Cardiac muscle cell (in vitro differentiated cells and primary cell): ENCODE measurements at places on chromosomes 12 and 14.
A peak's percentile ranks its signal among the peaks of the same experiment; 100 is the strongest.

DNA sequence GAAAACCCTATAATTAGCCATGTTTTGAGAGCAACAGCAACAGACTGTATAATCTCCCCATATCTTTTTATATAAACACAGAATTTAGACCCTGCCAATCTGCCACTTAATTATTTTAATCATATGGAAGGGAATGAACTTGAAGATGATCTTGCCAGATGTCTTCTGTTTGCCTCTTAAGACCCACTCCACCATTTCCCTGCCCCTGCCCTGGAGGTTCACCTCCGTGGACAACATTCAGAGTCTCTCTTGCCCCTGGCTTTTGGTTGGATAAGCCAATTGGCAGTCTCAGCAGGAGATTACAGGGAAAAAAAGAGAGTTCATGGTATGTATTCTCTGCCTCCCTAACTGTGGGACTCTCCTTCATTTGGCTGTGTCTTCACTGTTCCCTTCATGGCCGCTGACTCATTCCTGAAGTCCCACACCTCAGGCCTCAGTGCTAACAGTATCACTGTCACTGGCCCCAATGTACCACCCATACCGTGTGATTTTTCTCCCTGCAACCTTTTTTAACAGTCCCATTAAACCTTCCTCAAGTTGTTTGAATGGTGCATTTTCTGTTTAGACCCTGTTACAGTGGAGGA lies 184.8 kb downstream of the PIK3C2G start:
- no peak for DNase-seq

GRCh38 chr14:79764323-79764722 lies 447.0 kb downstream of the DIO2 start:
- no peak for DNase-seq

DNA sequence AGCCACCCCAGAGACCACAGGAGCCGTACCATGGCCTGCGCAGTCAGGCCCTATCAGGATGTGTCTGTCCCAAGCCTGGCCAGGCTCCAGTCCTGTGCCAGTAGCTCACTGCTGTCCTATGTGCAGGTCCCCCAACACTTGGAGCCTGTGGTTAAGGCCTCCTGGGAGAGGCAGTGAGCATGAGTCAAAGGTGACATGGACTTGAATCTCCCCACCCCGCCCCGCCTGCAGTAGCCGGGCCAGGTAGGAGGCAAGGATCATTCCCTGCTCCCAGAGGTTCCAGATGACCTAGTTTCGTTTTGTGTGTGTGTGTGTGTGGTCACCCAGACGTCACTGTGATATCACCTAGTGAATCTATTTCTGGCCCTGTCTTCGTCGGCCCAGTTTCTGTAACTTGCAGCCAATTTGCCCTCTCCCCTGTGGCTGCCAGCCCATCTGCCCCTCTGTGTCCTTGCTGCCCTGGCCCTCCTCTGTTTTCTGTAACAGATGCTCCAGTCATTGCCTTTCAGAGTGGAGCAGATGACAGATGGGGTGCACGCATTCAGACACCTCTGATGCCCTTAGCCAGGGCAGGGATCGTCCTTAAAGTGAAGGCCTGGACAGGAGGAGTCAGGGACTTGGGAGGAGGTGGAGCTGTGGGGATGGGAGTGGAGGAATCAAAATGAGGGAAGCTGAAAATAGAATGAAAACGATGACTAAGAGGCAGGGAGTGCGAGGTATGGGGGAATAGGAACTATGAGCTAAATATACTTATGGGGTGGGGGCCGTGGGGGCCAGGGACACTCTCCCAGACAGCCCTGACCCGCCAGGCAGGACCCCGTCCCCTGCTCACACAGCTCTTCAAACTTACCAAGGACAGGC lies 37.4 kb downstream of the SLC6A12 start:
- peak; percentile 49 for DNase-seq

DNA sequence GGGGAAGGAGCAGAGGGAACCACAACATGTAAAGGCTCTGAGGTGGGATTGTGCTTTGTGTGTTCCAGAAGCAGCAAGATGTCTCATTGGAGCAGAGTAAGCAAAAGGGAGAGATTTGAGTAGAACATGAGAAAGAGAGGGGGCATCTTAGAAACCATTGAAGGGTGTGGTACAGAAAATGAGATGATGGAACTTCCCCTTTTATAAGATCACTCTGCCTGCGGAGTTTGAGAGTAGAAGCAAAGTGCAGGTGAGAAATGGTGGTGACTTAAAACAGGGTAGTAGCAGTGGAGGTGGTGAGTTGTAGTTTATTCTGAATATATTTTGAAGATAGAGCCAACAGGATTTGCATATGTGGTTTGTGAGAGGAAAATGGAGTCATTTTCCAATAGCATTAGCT lies 56.0 kb downstream of the FBXO34 start:
- no peak for DNase-seq

GRCh38 chr14:20469890-20470602 lies 840 bp downstream of the PNP start:
- DNase-seq = peak; percentile 15

- no peak for DNase-seq
Measured at GRCh38 chr14:58954052-58954451, 234.4 kb upstream of the DAAM1 start.

- no peak for DNase-seq
Measured at GRCh38 chr12:6791931-6792520, 2.7 kb downstream of the CD4 start.

GRCh38 chr12:11902525-11902875 lies 168.2 kb upstream of the BCL2L14 start:
- no peak for DNase-seq

- DNase-seq = no peak
Measured at GRCh38 chr12:54285150-54286041, 4.9 kb downstream of the HNRNPA1 start.

- DNase-seq = no peak
Measured at GRCh38 chr14:68948686-68949600, 30.2 kb downstream of the ACTN1 start.

DNA sequence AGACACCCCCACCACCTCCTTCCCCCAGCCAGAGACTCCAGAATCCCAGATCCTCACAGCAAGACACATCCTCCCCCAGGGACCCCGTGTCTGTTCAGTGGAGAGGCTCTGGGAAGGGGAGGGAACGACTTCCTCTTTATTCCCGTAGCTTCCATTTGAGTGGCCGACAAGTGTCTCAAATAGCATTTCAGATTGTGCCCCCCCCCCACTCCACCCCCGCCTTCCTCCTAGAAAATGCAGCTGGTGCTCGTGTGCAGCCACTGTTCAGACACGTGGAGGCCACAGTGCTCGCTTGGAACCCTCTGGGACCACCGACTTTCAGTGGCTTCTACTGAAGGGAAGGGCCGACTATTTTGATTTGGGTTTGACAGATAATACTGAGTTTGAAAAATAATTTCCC lies 14.3 kb downstream of the PPP2R5C start:
- DNase-seq = no peak

DNA sequence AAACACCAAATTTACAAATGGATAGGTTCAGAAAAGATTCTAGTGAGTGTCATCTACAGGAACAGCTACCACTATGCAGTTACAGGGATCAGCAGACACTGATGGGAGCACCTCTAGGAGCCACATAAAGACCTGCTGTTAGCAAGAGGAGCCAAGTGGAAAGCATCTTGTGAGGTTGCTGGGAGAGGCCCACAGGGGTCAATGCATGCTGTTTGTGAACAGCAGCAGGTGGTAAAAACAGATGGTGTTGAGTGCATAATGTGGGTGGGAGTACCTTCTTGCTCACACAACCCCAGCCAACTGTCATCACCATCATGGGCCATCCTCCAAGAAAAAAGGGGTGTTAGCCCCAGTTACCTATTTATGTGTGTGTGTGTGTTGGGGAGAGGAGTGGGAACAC lies 215.2 kb upstream of the SSTR1 start:
- DNase-seq = no peak

- DNase-seq = no peak
Measured at GRCh38 chr12:39763071-39763889, 143.7 kb upstream of the ABCD2 start.

DNA sequence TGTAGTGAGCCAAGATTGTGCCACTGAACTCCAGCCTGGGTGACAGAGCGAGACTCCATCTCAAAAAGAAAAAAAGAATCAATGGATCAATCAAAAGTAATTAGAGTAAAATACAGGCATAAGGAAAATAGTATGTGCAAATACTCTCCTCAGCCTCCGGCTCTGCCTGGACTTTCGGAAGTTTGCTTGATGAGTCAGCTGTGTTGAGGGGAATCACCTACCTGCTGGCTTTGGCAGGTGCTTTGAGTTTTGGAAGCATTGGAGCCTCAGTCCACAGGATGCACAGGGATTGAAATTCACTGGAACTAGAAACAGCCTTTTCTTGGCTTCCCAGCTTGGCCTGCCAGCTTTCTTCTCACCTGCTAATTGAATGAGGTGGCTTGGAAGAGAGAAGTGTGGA lies 268.2 kb downstream of the PCNX1 start:
- no peak for DNase-seq

DNA sequence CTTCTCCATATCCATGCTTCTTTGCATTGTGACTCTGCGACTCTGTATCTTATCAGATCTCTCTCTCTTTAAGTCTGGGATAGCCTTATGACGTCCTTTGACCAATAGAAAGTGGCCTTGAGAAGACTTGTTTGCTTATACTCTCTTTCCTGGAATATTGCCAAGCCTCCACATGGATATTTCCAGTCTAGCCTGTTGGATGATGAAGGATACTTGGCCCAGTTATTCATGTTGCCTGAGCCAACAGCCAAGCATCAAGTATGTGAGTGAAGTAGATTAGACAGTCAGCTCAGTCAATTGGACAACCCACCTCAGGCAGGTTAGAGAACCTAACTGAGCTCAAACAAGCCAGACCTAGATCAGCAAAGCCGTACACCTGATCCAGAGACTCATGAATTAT lies 864.2 kb upstream of the MGAT4C start:
- peak; percentile 37 for DNase-seq

GRCh38 chr12:96140174-96140573 lies 54.0 kb upstream of the ELK3 start:
- no peak for DNase-seq

- no peak for DNase-seq
Measured at GRCh38 chr14:76086636-76087035, 65.1 kb upstream of the GPATCH2L start.

GRCh38 chr12:2215709-2216560 lies 163.1 kb downstream of the CACNA1C start:
- peak; percentile 64 for DNase-seq

DNA sequence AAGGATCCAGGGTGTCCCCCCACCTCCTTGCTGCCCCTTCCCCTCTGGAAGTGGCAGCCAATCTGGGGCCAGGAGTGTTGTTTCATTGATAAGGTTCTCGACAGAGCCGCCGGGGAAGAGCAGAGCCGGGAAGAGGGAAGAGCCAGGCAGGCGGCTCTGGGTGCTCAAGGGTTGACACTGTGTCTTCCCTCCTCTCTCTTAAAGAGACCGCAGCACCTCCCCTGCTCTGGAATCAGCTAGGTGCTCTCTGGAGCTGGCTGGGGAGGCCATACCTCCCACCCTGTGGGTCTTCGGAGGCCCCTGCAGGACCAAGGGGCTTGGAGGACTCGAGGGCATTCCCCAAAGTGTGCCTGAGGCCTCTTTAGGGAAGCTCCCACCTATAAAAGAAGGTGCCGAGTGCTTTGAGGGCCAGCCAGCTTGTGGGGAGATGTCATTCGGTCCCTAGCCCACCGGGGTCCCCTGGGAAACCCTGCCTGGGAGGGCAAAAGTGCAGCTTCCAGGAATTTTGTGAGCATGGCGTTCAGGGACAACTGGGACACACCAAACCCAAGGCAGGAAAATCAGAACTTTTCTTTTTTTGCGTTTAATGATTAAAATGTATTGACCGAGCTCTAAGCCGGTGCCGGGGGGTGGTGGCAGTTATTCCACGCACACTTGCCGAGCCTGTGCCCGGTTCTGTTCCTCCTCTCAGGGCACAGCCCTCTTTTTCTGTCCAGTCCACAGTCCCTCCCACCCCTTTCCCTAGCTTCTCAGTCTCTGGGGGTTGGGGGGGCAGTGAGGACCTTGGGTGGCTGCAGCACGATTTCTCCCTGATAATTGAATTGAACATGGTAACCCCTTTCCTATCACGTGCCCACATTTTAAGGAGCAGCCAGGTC lies 3.0 kb downstream of the SETD1B start:
- peak; percentile 63 for DNase-seq

DNA sequence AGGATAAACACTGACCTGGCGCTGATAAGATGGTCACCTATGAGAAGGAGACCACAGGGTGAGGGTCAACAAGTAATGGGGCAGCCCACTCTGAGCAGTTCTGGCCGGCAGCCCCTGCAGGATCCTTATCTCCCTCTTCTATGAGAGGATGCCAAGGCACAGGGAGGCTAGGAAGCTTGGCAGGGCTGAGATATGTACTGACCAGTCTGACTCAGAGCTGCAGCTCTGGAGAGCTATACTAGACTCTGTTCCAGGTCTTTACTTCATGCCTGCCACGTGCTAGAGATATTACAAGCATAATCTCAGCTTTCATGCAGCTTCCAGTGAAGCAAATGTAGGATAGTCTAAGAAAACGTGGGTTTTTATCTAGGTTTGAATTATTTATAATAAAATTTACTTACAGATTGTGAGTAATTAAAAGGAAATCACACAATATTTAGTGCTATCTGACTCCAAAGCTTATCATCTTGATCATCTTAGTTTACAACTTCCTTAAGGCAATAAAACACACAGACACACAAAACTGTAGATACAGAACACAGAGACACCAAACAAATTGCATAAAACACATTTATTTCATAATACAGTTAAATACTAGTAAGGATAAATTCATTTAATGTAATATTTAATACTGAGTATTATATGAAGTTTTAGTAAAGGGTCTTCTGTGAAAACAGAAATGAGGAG lies 32.3 kb downstream of the GIT2 start:
- peak; percentile 84 for DNase-seq

- DNase-seq = no peak
Measured at GRCh38 chr14:69337984-69338383, 60.1 kb downstream of the ERH start.

GRCh38 chr14:76138758-76139723 lies 12.7 kb upstream of the GPATCH2L start:
- peak; percentile 60 for DNase-seq

- no peak for DNase-seq
Measured at GRCh38 chr12:93170928-93171327, 206.8 kb upstream of the NUDT4 start.

DNA sequence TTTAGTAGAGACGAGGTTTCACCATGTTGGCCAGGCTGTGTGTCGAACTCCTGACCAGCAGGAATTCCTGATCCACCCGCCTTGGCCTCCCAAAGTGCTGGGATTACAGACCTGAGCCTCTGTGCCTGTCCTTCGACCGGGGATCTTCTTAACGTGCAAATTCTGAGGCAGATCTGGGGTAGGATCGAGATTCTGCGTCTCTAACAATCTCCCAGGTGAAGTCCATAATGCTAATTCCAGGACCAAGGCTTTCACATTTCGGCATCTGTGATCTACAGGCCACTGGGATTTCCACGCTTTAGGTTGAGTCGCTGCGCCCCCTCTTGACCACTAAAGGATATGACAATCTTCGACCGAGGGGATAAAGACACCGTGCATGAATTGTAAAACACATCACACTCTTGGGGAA lies 24.8 kb downstream of the FOS start:
- peak; percentile 82 for DNase-seq
